ENCODE measurements at places on chromosomes 2 and 18.

DNA sequence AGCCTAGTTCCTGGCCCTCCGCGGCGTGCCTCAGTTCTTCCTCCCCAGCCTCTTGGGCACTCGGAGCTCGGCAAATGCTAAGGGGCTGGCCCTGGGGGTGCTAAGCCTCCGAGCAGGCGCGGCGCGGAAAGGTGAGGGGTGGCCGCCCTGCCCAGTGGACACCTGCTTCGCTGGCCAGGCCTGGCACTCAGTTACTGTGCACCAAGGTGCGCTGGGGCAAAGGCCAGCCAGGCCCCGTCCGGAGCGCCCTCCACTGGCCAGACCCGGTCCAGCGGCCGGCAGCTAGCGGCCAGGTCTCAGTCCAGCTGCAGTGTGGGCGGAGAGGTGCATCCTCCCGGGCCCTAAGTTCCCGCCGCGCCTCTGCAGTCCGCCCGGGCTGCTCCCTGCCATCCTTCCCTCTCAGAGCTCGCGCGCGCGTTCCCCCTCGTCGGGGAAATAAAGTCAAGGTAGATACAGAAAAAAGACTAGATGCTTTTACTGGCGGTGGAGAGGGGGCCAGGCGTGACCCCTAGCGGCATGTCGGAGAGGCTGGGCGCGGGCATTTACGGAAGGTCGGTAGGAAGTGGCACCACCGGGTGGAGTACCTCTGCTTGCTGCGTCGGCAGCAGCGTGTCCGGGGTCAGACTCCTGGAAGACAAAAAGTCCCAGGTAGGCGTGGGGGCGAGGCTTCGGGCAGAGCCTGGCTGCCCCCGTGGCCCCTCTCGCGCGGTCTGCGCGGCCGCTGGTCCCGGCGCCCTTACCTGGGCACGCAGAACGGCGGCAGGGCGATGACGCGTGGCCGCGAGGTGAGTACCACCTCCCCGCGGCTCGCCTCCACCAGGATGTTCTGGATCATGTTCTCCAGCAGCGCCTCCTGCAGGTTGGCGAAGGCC, 9.4 kb upstream of the CRYBA2 start:
- DNase-seq, result peak; percentile 8

- no peak for DNase-seq
Measured at GRCh38 chr2:241992753-241993152, 123.2 kb downstream of the RTP5 start.

GRCh38 chr18:68574311-68574710, 140.6 kb downstream of the TMX3 start:
- no peak for DNase-seq

GRCh38 chr18:45863469-45863868, 38.0 kb downstream of the SIGLEC15 start:
- DNase-seq, result no peak

DNA sequence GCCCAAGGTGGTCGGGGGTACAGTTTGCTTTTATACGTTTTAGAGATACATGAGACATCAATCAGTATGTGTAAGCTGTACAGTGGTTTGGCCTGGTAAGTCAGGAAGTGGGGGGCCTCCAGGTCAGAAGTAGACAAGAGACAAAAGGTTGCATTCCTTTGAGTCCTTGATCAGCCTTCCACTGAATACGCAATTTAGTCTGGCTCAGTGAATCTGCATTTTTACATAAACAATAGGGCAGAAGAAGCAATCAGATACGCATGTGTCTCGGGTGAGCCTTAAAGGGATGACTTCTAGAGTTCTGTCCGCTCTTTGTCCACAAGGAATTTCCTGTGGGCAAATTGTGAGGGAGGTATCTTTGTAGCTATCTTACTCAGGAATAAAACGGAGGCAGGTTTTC, 87.2 kb downstream of the SOWAHC start:
- peak; percentile 82 for DNase-seq

GRCh38 chr2:216034065-216034464, 20.7 kb upstream of the MREG start:
- DNase-seq, result peak; percentile 61

DNA sequence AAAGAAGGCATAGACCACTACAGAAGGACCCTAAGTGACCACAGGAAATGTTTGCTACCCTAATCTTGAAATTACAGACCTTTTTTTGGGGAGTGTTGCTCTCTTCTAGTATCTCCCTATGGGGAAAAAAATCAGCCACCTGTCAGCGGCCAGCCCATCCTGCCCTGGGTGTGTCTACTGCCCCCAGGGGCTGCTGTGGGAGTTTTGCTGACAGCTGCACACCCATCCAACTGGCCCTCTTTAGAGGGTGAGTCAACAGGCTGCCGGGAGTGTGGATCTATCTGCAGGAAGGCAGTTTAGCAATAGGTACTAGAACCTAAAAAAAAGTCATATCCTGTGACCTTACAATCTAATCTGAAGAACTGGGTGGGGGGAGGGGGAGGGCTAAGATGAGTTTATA, 796 bp upstream of the DYSF start:
- peak; percentile 36 for DNase-seq

GRCh38 chr2:152846697-152847470, 128.5 kb downstream of the ARL6IP6 start:
- DNase-seq, result no peak

- DNase-seq, result no peak
Measured at GRCh38 chr2:11588228-11589110, 54.6 kb downstream of the GREB1 start.

- peak; percentile 33 for DNase-seq
Measured at GRCh38 chr2:54457323-54458023, 1.3 kb downstream of the SPTBN1 start.

GRCh38 chr18:34938090-34938489, 103.1 kb upstream of the MAPRE2 start:
- DNase-seq, result no peak

- DNase-seq, result peak; percentile 62
Measured at GRCh38 chr18:3463051-3463450, 13.1 kb downstream of the TGIF1 start.

GRCh38 chr2:58616961-58617360, 375.8 kb upstream of the FANCL start:
- no peak for DNase-seq

DNA sequence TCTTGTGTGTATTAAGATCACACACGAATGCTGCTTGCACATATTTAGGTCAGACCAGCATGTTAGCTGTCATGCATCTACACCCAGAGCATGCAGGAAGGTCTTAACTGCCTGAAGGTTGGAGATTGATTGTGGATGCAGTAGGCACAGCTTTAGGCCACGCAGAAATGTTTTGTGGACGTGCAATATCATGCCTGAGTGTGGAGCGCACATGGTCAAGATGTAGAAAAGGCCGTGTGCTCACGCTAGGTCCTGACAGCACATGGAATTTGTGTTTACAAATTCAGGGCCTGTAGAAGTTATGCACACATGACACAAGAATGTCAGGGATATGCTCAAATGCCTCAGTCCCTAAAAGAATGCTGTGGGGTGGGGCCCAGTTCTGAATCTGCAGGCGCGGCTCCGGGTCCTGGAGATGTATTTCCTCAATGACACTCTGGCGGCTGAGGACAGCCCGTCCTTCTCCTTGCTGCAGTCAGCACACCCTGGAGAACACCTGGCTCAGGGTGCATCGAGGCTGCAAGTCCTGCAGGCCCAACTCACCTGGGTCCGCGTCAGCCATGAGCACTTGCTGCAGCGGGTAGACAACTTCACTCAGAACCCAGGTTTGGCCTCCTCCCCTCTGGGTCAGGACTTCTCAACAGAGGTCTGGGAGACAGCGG, 27.9 kb downstream of the MARCO start:
- DNase-seq, result no peak

- peak; percentile 50 for DNase-seq
Measured at GRCh38 chr2:36366491-36367120, 11.0 kb downstream of the CRIM1 start.

- peak; percentile 90 for DNase-seq
Measured at GRCh38 chr2:1591978-1592907, 152.1 kb downstream of the PXDN start.

DNA sequence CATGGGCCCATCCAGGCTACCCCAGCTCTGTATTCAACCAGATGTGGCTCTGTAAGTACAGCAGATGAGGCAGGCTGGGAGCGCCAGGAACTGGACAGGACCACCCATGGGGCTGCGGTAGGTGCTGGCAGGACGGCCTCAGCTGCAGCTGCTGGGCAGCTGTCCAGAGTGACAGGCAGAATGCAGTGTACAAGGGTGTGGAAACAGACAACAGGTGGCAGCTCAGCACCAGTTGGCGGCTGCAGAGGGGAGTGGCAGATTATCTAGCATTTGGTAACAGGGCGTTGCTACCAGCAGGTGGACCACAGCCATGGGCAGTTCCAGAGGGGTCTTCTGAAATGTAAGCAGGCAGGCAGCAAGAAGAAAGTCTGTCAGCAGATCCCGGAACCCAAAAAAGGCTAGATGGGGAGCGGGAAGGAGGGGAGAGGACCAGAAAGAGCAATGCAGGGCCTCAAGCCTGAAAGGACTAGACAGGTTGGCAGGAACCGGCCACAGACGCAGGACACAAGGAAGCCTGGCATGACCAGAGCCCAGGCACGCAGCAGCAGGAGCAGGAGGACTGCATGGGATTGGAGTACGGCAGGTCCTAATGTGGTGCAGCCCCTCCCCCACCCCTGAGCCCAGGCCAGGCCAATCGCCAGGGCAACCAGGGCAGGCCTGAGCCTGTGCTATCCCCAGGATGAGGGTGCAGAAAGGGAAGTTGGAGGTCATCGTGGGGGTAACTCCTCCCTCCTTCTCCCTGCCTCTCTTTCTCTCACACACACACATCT, 24.7 kb downstream of the PKDCC start:
- DNase-seq, result peak; percentile 29

- DNase-seq, result no peak
Measured at GRCh38 chr2:223929571-223930102, 15.5 kb downstream of the WDFY1 start.

DNA sequence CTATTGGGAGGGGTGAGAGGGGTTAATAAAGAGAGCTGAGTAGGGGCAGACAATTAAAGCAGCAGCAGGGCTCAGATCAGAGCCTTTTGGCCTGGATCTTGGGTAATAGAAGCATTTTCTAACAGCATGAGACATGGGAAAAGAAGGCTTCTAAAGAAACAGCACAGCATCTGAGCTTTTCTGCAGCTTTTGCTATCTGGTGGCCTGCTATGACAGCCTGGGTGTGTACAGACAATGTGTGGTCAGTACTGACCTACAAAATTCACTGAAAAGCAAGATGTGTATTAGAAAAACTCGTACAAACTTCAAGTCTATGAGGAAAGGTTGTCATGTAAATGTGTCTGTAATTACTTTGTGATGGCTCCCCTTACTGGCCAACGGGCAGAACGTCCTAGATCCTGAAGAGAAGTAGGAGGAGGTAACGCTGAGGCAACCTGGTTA, 95.6 kb downstream of the GALNT3 start:
- DNase-seq, result peak; percentile 74

DNA sequence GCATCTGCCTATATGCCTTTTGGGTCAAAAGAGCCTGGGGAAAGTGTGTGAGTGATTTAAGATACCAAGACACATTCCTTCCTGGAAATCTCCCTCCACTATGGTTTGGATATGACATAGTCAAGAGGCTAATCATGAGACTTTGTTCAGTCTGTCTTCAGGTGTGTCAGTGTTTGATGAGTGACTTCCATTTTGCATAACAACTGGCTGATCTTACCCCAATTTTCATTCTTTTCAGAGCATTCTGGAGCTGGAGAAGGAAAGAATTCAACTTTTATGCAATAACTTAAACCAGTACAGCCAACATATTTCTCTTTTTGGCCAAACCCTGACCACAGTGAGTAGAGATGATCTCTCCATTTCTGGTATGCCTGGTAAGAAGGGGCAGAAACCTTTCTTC, 39.4 kb downstream of the SPC25 start:
- no peak for DNase-seq

DNA sequence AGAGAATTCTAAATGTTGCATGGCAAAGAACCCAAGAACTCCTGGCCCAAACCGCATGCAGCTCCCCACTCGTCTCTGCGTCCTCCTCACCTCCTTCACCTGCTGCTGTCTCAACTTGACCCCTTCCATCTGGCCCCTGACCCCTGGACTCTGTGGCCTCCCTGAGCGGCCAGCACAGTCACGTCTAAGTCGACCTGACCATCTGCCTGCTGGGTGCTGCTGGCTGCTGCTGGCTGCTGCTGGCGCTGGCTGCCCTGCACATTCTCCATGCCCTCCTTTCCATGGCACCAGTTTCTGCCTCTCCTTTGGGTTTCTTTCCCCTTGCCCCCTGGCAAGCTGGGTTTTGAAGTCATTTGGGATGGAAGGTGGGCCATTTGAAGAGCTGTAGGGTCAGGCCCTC, 30.1 kb upstream of the ASB1 start:
- no peak for DNase-seq

DNA sequence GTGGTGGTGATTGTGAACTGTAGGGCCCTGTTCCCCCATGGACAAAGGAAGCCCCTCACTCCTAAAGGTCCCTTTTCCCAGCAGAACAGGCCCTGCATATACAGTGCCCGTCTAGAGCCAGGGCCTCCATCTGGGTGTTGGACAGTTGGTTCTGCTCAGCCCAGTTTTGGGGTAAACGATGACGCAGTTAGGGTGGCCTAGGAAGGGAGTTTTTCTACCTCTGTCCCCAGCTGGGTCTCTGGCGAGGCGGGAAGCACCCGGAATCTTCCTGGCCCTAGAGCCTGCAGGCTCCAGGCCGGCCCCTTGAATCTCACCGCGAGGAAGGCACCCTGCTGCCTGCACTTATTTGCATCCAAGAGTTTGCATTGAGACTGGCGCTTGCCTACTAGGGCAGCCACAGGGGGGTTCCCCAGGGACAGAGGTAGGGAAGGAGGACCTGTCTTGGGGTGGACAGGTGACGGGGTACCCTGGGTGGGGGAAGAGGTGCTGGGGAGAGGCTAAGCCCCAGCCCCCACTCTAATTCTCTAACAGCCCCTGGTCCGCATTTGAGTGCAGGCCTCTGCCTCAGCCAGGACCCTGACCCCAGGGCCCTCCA, 529 bp upstream of the MTA3 start:
- peak; percentile 7 for DNase-seq

GRCh38 chr2:239263669-239264491, 136.9 kb downstream of the HDAC4 start:
- peak; percentile 39 for DNase-seq

- DNase-seq, result peak; percentile 30
Measured at GRCh38 chr2:9033385-9034168, 30.1 kb upstream of the MBOAT2 start.
